ENCODE measurements at places on chromosomes 16 and 17.

- DNase-seq, result no peak
These were observed 11.2 kb upstream of the CEP20 start for GRCh38 chr16:15899538-15900100.

DNA sequence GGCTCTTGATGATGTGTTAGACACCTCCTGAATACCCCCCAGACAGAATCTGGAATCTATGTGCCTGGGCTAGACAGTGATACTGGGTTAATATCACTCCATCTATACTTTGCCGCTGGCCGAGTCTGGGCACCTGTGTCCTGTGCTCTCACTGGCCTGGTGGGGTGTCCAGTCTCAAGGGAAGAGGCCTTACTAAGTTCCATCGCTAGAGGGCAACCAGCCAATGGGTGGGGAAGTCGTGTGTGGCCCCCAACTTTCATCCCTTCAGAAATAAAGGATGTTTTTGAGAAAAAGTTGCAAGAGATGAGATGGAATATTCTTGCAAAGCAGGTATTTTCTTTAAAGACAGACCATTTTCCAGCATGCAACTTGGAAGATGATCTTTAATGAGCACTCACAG is 1.6 kb upstream of the GLP2R start:
- no peak for DNase-seq

DNA sequence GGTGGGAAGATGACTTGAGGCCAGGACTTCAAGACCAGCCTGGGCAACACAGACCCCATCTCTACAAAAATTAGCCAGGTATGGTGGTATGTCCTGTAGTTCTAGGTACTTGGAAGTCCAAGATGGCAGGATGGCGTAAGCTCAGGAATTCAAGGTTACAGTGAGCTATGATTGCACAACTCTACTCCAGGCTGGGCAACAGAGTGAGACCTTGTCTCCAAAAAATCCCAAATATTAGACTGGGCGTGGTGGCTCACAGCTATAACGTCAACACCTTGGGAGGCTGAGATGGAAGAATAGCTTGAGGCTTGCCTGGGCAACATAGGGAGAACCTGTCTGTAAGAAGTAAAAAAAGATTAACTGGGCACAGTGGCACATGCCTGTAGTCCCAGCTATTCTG is 30.8 kb downstream of the SUZ12 start:
- no peak for DNase-seq

GRCh38 chr16:49464877-49465504 is 91.4 kb downstream of the C16orf78 start:
- peak; percentile 67 for DNase-seq

DNA sequence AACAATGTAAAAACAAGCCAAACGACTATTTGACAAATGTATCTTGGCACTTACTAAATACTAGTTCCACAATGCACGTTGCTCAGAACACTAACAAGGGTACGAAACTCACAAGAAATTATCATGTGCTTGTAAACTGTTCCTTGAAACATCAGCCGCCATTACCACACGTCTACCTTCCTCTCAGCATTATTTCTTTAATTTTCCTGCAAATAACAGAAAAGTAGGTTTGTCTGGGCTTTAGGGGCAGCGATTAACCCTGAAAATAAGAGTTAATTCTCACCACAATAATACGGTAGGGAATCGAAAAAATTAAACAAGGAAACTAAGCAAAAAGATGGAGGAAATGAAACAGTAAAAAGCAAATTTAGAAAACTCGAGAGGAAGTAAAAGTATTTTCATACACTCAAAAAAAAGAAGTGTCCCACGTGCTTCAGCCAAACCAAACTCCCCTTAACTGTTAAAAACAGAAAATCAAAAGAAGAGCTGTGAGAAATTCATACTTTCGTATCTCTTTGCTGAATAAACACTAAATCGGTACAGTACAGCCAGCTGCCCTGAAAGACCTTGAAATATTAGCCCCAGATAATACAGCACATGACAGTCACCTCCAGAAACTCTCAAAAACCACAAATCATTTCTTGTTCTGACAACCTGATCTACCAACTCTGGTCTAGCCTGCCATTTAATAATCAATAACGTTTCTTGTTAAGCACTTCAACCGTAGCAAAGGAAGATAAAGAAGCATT is 1.2 kb downstream of the ARHGAP17 start:
- DNase-seq, result no peak

- no peak for DNase-seq
These were observed 81.1 kb downstream of the TBC1D16 start for GRCh38 chr17:79954281-79955166.

DNA sequence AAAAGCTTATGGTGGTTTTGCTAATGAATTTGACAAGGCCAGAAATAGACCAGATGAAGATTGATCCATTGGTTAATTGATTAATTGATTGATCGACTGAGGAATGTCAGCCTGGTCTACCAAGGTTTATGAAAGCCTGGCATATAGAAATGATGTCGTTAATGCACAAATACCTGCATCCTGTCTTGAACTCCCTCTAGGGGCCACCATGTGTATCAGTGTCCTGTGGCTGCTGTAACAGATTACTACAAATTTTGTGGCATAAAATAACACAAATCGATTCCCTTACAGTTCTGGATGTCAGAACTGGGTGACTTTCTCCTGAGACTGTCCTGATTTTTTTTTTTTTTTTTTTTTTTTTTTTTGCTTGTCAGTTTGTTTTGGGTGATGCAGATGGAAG is 553.2 kb downstream of the MAF start:
- peak; percentile 27 for DNase-seq

DNA sequence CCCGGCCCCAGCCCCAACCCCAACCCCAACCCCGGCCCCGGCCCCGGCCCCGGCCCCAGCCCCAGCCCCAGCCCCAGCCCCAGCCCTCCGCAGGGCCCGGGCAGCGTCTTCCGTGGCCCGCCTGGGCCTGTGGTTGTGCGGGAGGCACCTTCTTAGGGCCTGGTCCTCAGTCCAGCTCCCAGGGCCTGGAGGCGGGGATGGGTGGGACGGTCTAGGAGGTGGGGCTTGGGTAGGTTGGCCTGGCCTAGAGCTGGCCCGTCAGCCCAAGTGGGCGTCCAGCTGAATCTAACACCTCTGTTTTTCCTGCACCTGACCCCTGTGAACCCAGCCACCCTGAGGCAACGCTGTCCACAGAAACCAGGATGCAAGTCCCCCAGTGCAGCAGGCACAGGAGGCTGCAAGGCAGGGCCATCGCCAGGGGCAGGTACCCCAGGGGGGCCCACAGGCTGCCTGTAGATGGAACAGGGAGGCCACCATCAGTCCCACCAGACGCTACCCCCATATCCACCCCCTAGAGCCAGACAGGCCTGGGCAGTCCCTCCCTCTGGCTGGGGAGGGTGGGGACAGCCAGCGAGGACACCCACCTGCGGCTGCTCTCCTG is 8.8 kb downstream of the MSLN start:
- DNase-seq, result no peak

- DNase-seq, result no peak
These were observed 1.0 kb downstream of the LITAF start for GRCh38 chr16:11585460-11586377.

GRCh38 chr17:43608313-43608712 is 53.4 kb downstream of the MEOX1 start:
- DNase-seq, result no peak

- no peak for DNase-seq
These were observed 26.0 kb upstream of the C16orf82 start for GRCh38 chr16:27040732-27041131.

DNA sequence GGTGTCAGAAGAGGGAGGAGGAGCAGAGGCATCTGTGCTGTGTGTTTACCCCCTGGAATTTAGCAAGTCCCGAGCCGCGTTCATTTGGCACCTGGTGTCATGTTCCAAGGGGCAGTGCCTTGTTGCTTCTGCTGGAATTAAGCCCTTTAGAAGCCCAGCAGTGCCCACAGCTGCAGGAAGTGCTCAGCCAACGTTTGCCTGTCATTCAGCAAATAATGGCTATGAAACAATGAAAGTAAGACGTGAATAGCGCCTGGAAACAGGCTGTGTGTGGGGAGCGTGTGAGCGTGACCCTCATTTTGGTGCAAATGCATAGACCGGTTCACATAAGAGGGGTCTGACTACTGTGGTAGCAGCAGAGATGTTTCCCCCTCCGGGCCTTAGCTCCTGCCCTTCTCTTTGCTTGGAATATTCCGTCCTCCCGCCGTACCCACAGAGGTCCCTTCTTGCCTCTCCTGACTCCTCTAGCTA is 5.8 kb upstream of the ATP2C2 start:
- no peak for DNase-seq

DNA sequence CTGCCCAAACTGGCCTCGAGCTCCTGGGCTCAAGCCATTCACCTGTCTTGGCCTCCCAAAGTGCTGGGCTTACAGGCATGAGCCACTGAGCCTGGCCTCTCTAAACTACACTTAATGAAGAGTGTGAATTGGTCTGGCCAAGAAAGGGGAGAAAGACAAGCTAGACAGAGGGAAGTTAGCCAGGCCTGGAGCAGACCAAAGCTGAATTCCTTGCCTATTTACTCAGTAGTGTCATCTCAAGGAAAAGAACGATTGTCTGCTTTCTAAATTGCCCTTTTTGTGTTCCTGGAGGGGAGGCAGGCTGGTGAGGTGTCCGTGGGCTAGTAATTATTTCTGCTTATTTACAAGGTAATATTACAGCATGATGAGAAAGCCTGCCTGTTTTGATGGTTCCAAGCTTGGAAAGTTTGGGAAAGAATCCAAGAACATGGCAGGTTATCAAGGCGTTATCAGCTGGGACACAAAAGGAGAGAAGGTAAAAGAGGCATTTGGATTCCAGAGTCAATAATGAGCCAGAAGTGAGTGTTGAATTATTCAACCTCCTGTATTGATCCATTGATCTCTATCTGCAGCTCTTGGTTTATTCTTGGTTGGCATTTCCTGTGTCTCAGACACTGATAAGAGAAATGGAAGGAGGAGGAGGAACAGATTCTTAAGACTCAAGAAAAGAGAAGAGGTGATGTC is 6.3 kb upstream of the CBFB start:
- no peak for DNase-seq

- no peak for DNase-seq
These were observed 157.0 kb downstream of the CPPED1 start for GRCh38 chr16:12646490-12647274.

Measured in NCI-H1436 (cell line).